ENCODE measurements at places on chromosomes 11 and 22.

GRCh38 chr22:17930455-17931313 is 93.7 kb downstream of the MICAL3 start:
- DNase-seq = no peak

GRCh38 chr11:33910296-33910957 is 18.6 kb upstream of the LMO2 start:
- DNase-seq = no peak

GRCh38 chr11:44223238-44223637 is 86.7 kb downstream of the ALX4 start:
- no peak for DNase-seq

- no peak for DNase-seq
These were observed 53.8 kb downstream of the FLRT1 start for GRCh38 chr11:64089493-64089892.

- DNase-seq = peak; percentile 69
These were observed 133.5 kb downstream of the RBFOX2 start for GRCh38 chr22:35894937-35895708.

GRCh38 chr11:27464289-27464696 is 8.3 kb downstream of the LGR4 start:
- DNase-seq = no peak

GRCh38 chr22:41288245-41288946 is 2.4 kb upstream of the RANGAP1 start:
- DNase-seq = no peak

- no peak for DNase-seq
These were observed 157.9 kb upstream of the C11orf87 start for GRCh38 chr11:109264128-109264527.

- DNase-seq = no peak
These were observed 6.0 kb downstream of the CCDC157 start for GRCh38 chr22:30362651-30363281.

Data from AG09319 (cell line).